ENCODE measurements at places on chromosomes 11 and 22.

DNA sequence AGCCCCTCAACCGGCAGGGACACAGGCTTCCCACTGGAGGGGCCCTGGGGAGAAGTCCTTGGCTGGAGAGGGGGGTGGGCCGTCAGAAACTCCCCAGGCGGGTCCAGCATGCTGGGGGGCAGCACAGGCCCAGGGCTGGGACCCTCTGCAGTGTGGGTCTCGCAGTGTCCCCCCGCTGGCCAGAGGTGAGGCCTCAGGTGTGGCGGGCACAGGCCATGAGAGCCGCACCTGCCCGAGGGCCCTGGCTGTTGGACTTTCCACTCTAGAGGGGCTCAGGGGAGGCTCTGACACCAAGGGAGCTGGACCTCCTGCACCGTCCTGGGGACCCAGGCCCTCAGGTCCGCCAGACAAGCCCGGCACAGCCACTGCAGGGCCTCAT, 10.7 kb upstream of the PIM3 start:
- no peak for DNase-seq

DNA sequence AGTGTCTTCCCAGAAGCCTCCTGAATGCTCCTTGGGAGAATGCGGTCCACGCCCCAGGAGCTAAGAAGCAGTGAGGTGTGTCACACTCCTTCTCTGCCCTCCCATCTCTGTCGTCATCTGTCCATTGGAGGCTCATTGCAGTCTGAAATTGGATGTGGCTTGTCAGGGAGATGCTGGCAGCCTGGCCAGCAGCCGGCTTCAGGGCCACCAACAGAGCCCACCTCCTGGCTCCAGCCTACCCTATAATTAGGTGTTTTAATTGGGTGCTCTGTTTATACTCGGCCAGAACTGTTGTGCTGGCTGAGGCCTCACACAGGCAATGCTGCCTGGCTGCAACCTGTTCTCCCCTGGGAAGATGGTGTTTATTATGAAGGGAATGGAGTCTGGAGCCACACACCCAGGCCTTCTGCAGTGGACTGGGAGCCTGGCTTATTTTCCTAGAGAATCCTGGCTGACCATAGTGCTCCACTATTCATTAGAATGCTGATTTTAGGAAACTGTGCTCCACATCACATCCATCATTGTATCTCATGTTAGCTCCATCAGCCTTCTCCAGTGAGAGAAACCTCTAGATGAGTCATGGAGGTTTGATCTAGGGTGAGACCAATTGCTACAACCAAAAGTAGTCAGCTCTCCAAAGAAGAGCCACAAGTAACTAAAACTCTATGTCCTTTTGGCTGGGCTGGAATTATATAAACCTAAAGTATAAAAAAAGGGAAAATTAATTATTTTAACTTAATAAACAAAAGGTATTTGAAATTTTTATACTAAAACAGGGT, 86.8 kb upstream of the CRTAM start:
- no peak for DNase-seq

- DNase-seq, result no peak
These were observed 16.1 kb downstream of the IGF2 start for GRCh38 chr11:2122907-2123627.

- no peak for DNase-seq
These were observed 3.6 kb upstream of the AIFM3 start for GRCh38 chr22:20963201-20964052.

DNA sequence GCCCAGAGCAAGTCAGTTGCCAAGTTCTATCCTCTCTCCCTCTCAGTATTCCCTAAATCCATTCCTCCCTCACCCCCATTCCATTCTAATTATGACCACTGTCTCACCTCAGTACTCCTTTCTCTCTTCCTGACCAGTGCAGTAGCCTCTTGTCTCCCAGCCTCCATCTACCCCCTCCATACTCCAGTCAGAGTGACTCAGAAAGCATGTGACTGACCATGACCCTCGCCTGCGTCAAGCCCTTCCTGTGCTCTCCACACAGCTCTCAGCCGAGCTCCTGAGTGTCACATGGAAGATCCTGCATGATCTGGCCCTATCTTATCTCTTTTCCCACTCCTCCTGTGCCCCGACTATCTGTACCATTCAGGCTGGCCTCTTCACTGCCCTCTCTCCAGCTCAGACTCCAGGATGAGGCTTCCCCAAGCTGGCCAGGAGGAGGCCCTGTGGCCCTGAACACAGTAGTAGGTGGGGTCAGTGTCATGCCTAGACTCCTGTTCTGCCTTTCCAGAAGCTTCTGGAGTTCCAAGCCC, 42.6 kb downstream of the NEU3 start:
- no peak for DNase-seq

DNA sequence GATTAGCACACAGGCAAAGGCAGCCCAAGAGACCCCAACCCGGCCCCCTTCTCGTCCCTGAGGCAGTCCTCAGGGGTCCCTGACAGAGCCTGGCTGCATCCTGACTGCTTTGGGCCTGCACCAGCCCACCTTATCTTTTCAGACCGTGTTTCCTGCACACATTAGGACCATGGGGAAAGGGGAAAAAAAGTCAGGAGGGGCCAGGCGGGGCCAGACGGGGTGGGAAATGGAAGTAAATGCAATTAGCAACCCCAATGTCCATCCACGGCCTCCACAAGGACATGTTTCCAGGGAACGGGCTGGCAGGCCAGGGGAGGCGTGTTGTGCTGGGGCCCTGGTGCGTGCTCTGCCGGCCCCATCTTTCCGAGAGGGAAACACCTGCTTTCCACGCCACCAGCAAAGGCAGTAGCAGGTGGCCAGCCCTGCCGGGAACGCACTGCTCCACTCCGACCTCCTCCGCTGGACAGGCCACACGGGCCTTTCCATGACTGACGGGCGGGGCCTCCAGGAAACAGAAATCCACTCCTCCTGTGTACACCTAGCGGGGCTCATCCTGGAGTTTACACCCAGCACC, 7.4 kb downstream of the EHD1 start:
- no peak for DNase-seq

GRCh38 chr11:63444160-63444559, 46.8 kb downstream of the PLAAT5 start:
- no peak for DNase-seq

DNA sequence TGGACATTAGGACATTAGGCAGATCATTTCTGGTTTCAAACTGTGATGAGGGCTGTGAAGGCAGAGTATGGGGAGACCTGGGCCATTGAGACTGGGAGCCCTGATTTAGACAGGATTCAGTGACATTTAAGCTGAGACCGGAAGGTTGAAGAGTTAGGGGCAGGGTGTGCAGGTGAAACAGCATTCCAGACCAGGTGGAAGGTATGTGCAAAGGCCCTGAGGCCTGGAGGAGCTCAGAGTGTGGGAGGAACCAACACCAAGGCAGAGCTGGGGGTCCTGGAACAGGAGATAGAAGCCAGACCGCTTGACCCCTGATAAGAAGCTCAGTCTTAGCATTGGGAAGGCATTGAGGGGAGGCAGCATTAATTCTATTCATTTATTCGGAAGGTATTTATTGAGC, 32.5 kb downstream of the ZC3H7B start:
- DNase-seq, result no peak

DNA sequence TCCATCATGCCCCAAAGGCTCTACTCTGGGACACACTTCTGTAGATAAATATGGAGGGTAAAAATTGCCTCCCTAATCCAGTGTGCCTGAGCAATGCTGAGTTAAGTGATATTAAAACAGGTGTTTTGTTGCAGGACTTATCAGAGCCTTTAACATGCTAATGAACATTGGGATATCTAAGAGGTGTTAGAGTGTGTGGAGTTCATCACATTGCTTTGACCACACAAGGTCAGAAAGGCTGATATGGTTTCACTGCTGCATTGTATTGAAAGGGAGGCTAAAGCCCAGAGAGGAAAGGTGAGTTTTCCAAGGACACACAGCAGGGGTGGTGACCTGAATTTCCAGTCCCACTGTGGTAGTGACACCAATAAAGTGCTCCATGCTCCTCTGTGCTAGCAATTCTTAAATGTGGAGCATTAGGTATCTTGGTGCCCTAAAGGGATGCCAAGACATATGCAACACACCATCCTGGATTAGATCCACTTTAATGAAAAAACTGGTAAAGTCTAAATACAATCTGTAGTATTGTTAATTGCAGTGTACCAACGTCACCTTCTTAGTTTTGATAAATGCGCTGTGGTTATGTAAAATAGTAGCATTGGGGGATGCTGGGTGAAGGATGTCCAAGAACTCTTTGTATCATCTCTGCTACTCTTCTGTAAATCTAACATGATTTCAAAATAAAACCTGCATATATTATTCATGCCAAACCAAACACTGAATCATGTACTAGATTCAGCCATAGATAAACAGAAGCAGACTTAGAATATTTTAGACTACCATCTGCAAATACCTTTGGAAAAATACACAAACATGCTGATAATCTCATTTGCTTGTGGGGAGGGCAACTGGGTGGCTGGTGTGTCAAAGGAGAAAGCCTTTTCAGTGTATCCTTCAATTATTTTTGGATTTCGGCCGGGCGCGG, 45.8 kb downstream of the MIAT start:
- DNase-seq, result no peak

GRCh38 chr22:39931251-39931650, 28.9 kb upstream of the TMA7B start:
- DNase-seq, result no peak

DNA sequence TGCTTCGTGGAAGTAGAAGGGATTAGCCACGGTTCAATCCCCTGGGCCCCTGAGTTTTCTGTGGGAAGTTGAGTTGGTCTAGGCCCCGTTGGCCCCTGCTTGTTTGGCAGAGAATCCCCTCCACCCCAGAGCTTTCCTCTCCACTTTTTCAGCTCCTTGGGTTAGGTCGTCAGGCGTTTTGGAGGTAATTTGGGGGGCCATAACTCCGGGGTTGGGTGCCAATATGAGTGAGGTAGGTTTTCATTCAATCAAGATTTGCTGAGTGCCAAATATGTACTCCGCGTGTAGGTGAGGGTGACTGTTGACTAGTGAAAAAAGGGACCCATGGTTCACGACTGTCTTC, 590 bp downstream of the ATG13 start:
- DNase-seq, result no peak

GRCh38 chr11:19919050-19919561, 206.5 kb downstream of the NAV2 start:
- DNase-seq, result no peak

DNA sequence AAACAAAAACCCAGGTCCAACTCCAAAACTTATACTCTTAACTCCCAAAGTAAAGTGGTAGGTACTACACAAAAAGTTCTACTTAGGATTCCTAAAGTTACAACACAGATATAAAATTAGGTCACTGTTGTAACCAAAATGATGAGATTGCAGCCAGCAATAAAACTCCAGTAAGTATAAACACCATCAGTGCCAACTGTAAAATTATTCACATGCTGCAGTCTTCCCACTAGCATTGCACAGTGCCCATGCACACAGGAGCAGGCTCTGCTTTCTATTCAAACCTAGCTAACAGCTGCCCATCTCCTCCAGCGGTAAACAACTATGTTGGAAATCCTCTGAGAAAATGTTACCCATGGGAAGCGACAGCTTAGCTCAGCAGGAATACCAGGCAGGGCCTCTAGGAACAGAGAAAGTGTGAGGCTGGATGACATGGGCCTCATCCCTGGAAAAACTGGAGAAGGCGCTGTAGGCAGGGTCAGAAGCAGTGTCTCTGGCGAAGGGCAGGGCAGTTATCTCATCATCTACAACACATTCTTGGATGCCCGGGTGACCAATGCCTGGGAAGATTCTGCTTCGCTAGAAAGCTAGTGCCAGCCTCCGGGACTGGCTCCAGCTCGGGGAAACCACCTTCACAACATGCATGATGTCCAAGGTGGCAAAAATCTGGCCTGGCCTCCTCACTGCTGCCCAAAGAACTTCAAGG, 9.1 kb downstream of the CPT1A start:
- no peak for DNase-seq

Measured in brain (organoid and tissue), 16 donors.